ENCODE measurements at places on chromosomes 5 and 9.

GRCh38 chr5:116037236-116037822, 5.1 kb downstream of the ARL14EPL start:
- no peak for DNase-seq

DNA sequence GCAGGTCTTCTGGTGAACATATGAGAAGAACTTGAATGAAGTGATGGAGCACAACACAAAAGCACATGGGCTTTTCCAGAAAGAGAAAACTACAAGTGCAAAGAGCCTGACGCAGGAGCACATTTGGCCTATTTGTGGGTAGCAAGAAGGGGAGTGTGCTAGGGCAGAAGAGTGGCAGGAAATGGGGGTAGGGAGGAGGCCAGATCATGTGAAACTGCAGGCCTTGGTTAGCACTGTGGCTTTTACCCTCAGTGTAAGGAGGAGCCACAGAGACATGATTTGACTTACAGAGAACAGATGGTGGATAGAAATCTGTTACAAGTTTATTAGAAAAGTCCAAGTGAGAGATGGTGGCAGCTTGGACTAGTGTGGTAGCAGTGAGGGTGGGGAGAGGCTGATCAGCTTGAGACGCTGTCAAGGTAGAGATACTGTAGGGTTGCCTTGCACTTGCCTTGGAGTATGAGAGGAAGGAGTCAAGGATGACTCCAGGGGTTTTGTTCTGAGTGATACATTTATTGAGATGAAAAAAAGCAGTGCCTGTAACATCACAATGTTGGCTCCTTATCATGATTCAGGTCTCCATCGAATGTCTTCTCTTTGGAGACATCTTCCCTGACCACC, 126.7 kb downstream of the PPP2R2B start:
- peak; percentile 8 for DNase-seq

- DNase-seq = no peak
Measured at GRCh38 chr5:149215478-149216090, 56.1 kb upstream of the AFAP1L1 start.

DNA sequence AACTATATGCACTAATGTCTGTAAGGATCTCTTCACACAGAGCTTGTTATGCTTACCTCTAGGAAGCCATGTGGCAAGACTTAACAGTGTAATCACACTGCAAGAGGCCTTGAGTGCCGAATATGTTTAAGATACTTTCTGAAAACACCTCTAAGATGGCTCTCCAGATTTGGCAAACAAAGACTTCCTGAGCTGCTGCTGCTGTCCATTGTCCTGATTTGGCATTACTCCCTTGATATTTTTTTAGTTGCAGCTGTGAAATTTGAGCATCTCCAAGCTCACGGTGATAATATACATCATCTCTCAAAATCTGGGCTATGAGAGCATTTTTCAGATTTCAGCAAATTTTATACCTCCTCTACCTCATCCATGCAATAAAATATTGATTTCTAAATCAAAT, 384.5 kb upstream of the CDH6 start:
- DNase-seq = no peak

- DNase-seq = no peak
Measured at GRCh38 chr9:136665111-136665703, 2.5 kb downstream of the EGFL7 start.

DNA sequence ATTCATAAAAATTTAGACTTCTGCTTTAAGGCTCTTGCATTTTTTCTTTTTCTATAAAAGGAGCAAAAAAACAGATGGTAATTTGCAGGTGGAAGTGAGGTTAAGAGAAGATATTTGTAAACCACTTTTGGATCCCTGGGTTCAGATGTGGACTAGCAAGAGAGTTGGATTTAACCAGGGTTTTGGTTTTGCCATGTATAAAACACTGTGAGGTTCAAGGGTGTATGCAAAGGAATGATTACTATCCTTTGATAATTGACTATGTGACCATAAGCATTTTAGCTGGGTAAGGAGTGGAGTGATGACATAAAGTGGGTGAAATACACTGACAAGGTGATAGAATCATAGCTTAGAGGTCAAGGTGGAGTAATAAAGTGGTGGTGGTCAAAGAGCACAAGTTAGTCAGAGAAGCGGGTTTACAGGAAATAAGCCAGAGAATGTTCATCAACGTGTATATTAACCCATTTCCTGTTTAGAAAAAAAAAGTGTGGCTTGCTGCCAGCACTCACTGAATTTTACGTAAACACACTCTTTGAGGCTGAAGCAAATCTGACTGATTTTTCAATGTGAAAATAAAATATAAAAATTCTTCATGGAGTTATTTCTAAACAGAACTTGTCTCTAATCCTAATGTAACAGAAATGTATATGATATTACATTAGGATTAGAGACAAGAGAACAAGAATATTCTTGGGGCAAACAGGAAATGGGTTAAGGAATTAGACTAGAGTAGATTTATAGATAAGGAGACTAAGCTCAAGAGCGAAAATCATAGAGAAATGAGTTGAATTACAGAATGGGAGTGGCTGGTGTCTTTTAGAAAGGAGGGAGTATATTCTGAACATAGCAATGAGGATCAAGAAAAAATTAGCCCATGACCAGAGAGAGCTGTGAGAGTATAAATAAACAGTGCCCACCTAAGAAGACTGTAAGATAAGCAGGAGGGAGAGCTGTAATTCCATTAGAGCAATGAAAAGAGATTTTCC, 74.5 kb downstream of the CDKN2A start:
- no peak for DNase-seq

GRCh38 chr5:152246401-152246800, 158.7 kb downstream of the NMUR2 start:
- DNase-seq = no peak

GRCh38 chr5:52690236-52690768, 97.4 kb upstream of the ITGA1 start:
- DNase-seq = no peak

GRCh38 chr5:138829341-138829740, 45.8 kb downstream of the LRRTM2 start:
- DNase-seq = no peak

- no peak for DNase-seq
Measured at GRCh38 chr5:169442403-169442874, 141.1 kb upstream of the SPDL1 start.

DNA sequence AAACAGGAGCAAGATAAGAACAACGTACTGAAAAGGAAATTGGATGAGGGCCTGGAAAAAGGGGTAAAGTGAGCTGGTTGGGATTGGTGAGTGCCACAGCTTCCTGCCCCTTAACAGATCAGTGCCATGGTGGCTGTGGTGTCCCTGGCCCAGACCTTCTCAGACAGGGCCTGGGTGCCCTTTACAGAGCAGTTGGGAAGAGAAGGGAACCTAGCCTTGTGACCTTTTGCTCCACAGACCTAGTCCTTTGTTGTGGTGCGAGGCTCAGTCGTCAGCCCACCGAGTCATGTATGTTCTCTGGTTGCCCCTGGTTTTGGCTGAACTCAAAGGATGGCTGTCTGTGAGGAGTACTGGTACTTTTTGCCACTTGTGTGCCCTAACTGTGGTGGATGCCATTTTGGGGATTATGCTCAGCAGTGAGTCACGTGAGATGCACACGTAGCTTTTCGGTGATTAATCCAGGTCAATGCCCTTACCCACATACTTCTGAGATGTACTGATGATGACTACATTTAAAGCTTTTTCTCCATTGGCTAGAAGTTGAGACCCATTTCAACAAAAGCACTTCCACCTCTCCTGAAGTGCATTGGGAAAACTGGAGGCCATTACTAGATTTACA, 48.4 kb downstream of the EXOSC2 start:
- DNase-seq = no peak

- no peak for DNase-seq
Measured at GRCh38 chr5:10478436-10478835, 36.8 kb downstream of the ROPN1L start.

DNA sequence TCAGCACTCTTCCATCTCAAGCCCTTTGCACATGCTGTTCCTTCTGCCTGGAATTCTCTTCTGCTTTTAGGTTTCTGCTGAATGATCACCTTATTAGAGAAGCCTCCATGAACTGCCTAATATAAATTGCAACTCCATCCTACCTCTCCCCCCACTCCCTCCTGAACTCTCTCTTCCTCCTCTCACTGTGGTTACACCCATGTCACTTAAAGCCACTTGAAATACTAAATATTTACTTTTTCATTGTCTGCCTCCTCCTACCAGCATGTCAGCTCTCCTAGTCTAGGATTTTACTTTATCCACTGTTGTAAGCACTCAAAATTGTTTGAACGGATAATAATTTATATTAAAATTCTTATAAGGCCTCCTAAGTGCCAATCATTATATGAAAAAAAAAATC, 43.8 kb downstream of the ACTL7B start:
- no peak for DNase-seq

DNA sequence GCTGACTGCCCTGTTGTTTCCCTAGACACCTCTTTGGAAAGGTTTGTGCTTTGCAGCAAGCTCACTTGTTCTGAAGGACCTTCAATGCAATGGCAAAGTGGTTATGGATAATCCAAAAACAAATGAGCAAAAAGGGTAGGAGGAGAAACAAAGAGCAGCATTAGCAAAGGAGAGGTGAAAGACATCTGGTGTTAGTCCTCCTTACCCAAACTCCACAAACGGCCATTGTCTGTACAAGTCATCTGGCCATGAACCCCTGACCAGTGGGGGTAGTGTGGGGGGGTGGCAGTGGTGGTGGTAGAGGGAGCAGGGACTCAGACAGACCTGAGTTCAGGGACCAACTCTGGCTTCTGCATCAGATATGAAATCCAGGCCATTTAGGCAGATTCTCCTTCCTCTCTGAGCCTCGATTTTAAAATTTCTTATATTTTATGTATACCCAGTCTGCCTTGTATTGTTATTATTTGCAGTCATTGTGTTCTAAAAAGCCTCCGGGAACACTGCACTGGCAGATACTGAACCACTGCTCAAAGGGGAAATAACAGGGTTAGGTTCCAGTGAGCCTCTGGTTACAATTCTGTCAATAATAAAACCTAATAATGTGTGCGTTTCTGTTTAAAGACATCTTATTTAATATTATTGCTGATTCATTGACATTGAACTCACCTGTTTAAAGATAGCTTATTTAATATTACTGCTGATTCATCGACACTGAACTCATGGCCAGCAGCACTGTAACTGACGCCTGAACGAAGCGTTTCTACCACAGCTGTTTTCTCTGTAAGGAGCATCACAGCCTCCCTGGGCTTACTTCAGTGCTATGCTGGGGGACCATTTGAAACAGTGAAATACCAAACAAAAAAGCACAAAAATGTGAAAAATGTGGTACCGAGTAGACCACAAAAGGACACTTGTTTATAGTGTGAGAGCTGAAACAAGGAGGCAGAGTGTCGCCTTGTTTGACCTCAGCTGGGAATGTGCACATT, 156.0 kb downstream of the SEC61B start:
- no peak for DNase-seq

GRCh38 chr9:116318468-116319374, 165.1 kb downstream of the PAPPA start:
- no peak for DNase-seq

DNA sequence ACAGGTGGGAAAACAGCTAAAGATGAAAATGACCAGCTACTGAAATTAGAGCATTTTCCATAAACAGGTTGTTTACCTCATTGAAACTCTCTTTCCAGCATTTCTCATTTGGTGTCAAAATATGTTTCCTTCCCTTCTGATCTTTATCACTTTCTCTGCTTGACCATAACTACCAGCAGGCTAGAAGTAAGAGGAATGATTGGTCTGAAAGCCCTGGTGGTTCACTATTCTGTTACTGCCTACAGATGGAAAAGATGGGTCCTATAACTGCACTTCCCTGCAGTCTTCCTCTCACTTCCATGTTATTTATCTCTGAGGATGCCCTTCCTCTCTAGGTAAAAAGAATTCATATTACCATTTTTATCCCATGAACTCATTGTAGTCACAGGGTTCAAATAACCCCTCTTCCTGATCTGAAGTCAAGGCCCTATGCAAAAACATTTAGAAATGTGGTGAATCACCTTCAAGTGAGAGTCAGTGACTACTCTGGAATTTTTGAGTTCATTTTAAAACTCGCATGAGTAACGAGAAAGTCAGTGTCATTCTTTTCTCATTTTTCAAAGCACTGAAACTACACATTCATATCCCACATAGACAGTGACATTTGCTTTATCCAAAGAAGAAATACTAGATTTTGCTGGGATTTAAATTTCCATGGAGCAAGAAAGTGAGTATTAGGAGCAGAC, 51.7 kb downstream of the ZNF474 start:
- no peak for DNase-seq

DNA sequence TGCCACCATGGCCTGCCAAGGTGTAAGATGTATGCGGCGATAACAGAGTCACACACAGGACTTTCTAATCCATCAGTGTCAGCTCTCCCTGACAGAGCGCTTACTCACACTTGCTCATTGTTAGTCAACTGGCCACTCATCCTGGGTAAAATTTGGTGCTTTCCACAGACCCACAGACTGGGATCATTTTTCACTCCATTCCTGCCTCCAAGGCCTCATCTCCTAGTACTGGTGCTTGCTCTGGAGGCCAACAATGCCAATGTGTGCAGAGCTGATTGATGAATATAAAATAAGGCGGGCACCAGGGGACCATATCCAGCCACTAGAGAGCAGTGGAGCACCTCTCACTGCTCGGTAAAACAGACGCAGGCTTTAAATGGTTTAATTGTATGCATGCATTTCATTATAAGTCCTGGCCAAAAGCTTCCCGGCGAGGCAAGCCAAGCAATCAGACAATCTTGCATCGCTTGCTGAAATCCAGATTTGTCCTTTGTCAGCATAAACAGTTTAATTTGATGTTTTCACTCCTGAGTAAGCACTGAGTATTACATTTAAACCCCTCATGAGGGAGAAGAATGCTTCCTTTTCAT, 22.3 kb downstream of the PSMB7 start:
- no peak for DNase-seq

- no peak for DNase-seq
Measured at GRCh38 chr5:40356248-40356647, 323.5 kb upstream of the PTGER4 start.

DNA sequence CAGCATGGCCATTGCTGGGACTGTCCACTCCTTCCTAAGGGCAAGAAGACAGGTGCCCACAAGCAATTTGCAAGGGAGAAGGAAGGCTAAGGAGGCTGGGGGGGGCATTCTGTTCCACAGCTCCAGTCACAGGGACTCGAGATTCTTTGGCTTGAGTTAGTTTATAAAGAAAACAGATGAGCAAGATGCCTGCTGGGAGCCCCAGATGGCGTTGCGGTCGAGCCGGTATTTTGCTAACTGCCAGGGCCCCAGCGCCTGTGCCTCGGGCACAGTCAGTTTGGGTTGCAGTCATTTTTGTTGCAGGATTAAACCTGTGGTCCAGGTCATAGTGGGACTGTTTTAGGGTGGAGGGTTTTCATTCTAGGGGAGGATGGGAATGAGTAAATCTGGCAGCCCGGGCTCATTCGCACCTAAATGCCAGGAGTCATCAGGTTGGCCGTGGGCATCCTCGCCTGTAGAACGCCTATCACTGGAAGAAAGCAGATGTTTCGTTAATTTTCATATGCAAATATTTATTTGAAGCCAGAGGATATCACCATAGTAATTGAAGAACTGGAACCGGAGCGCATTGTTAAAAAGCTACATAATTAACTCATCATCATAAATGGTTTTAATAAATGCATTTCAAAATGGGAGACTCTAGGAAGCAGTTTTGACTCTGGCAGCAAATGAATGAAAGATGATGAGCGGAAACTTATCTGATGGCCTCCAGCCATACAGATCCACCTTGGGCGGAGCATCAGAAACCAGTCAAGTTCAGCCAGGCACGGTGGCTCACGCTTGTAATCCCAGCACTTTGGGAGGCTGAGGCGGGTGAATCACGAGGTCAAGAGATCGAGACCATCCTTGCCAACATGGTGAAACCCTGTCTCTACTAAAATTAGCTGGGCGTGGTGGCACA, 87.1 kb upstream of the FCN2 start:
- no peak for DNase-seq

Data from stimulated activated CD4-positive, alpha-beta T cell treated with anti-CD3 and anti-CD28 coated beads, TNF-alpha, amount 100 ng/mL, for 1 hour (primary cell).